ENCODE measurements at places on chromosomes 16 and 17.

DNA sequence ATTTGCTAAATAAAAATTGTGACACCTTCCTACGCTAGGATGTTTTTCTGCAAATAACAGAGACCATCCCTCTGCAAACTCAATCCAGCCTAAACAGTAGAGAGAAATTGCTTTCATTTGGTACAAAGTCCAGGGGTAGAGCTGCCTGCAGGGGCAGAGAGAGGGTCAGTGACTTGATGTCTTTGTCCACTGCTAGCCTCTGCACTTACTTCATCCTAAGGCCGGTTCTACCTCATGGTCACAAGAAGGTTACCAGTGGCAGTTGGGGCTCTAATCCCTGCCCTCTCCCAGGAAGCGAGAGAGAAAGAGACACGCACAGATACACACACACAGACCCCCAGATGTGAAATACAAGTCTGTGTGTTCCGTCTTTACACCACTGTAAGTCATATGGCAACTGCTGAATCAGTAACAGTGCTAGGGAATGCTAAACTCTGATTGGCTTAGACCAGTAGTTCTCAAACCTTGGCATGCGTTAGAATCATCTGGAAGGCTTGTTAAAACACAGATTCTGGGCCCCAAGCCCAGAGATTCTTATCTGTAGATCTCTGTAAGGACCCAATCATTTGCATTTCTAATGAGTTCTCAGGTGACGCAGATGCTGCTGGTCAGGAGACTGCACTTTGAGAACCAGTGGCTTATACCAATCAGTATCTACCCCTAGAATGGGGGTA, 13.1 kb upstream of the LPCAT2 start:
- no peak for DNase-seq

DNA sequence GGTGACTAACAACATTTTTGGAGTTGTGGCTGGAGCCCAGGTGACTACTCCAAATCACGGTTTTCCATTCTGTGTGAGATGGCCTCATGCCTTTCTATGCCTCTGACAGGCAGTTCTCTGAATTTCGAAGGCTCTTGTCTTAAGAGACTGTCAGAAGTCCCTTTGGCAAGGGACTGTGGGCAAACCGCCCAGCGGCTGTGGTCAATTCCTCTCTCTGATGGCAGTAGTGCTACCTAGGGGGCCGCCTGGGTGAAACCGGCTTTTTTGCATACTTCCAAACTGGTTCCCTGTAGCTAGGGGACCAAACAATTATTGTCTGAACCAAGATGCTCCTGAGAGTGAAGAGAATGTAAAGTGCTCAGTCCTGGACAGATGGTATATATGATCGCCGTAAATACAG, 86.3 kb downstream of the SDR42E1 start:
- DNase-seq, result no peak

DNA sequence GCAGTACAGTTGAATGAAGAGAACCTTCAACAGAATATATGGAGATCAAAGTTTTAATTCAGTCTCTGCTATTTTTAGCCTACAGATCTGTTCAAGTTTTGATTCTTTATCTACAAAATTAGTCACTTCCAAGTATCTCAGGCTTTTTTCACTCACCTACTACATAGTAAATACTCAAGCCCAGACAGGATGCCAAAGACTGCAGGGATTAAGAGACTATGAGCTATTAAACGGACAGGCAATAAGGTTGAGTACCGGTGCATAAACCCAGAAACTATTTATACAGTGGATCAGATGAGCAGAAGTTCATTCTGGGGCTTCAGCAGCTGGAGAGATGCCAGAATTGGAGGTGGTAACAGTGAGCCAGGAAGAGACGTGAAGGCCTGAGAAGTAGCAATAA, 18.7 kb upstream of the OR3A1 start:
- no peak for DNase-seq

GRCh38 chr16:65663774-65664173, 541.9 kb upstream of the CDH11 start:
- DNase-seq, result no peak

- DNase-seq, result no peak
These were observed 22.4 kb downstream of the CACNG1 start for GRCh38 chr17:67066717-67067116.

DNA sequence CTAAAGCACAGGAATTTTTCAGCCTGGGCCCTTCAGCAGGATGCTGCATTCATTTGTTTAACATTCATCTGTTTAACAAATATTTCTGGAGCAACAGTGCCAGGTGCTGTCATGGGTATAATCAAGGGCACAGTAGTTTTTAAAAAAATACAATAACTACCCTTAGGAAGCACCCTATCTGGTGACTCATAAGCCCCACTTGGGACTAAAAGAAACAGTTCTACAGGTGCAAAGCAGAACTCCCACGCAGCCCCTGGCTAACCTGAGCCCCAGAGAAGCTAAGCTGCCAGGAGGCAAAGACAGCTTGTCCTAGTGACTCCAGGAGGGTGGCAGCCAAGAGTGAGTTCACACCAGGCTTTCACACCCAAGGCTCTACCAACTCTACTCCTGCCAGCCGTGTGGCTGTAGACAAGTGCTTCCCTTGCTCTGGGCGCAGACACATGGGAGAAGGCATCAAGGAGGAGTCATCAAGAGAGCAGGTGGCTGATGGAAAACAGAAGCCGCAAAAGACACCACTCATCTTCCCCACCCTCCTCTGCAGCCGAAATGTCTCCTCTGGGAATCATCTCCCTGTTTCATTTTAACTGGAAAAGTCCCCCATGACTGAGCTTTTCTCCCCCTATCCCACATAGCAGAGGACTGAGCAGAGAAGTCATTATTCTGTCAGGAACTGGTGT, 14.4 kb downstream of the CUEDC1 start:
- DNase-seq, result no peak

DNA sequence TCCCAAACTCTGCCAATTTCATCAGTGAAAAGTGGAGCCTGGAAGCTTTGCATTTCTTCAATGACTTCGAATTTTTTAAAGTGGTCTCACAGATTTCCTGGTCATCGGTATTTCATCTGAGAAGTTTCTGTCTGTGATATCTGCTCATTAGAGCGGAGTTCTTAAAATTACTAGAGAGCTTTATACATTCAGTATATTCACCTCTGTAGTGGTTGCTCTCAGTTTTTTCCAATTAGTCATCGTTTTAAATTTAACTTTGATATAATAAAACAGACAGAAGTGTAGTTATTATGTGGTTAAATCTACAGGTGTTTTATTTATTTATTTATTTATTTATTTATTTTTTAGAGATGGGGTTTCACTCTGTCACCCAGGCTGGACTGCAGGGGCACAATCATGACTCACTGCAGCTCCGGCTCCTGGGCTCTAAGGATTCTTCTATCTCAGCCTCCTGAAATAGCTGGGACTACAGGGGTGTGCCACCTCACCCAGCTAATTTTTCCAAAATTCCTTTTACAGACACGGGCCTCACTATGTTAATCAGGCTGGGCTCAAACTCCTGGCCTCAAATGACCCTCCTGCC, 16.0 kb downstream of the ARHGAP17 start:
- DNase-seq, result no peak

GRCh38 chr16:20409398-20410120, at the start of gene ACSM5:
Gene ACSM5, plus strand, starts transcription at chr16:20409534. Its CDS starts 1,951 bp downstream, at chr16:20411485.
- DNase-seq, result no peak

DNA sequence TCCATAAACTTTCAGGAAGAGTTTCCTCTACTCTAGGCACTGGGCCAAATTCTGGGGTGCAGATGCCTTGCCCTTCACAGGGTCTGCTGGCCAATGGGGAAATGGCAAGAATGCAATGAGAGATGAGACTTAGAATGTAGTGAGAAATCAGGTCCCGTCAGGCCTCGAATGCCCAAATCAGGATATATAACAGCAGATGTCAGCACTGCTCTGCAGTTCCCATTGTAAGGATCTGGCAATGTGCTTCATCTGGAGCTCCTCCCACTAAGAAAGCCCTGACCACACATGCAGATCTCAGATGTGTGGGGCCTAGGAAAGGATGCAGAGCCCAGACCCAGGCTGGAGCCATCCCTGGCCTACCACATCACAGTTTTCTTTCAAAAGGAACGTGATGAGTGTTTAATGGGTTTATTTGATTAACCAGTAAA, 13.9 kb upstream of the LPCAT2 start:
- no peak for DNase-seq

DNA sequence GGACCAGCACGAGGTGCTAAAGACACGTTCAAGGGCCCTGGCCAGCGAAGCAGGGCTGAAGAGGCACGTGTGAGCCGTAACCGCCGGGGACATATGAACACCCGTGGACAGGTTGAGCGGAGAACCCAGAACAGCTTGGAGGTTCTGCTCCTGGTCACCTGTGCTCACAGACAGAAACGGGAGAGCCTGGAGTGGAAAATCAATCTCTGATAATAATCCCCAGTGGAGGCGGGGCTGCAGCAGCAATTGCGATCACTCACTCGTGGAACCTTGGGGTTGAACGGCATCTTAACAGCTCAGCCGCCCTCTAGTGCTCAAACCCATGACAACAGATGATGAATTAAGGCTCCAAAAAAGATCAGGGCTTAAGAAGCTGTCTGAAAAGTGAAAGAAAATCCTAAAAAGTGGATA, 25.6 kb downstream of the WIPI1 start:
- no peak for DNase-seq

DNA sequence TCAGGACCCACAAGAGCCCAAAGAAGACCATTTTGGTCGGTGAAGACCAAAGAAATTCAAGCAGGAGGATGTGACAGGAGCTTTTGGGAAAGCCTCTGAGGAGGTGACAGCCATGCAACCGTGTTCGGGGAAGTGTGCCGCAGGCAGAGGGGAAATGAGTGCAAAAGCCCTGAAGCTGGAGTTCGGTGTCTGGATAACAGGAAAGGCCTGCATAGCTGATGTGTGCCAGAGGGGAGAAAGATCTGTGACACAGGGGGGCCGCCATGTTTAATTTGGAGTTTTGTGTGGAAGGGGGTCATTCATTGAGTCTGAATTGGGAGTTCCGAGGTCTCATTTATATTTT, 870 bp upstream of the ZC3H7A start:
- DNase-seq, result no peak

GRCh38 chr16:29114574-29114973, 129.7 kb downstream of the LAT start:
- DNase-seq, result no peak

GRCh38 chr17:40542558-40543411, 22.5 kb downstream of the CCR7 start:
- no peak for DNase-seq

DNA sequence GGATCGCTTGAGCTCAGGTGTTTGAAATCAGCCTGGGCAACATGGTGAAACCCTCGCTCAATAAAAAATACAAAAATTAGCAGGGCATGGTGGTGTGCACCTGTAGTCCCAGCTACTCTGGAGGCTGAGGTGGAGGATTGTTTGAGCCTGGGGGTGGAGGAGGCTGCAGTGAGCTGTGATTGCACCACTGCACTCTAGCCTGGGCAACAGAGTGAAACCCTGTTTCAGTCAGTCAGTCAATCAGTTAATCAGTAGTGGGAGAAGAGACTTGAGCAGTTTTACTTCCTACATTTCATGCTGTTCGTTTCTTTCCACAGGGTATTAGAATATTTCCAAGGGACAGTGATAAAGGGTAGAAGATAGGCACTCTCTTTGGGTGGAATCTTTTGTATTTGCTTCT, 8.8 kb downstream of the MAP3K3 start:
- DNase-seq, result no peak

DNA sequence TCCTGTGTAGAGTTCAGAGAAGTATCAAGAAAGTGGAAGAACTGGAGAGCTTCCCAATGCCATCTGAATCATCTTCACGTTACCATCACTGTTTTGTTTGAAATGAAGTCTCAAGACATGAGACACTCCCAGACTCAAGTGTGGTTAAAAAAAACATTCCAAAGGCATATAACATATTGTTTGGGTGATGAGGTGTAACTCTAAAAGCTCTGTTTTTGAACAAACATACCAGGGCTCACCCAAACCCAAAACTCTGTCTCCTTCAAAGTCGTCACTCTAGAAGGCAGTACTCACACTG, 6.3 kb upstream of the ZCCHC14 start:
- no peak for DNase-seq

DNA sequence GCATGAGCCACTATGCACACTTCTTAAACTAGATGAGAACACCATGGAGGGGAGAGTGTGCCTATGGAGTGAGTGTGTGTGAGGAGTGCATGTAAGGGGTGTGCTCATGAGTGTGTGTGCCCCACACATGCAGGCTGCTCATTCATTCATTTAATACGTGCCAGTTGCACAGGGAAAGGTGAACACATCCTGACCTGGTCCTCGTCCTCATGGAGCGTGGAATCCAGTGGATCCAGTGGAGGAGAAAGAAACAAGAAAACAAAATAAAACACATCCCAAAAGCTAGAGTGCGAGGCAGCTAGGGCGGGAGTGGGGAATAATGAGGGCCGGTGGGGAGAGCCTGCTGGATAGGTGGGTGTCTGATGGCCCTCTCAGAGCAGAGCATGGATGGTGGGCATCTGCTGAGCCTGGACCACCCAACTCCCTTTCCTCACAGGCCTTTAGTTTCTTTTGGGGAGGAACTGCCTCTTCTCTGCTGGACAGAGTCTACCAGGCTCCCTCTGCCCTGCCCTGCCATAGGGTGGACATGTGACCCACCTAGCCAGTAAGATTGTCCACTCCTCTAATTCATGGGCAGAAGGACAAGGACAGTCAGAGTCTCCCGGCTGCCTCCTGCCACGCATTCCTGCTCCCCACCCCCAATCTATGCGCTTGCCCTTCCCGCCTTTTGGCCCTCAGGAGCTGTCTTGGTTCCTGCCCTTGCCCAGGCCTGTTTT, 204.3 kb downstream of the RAB11FIP4 start:
- no peak for DNase-seq

DNA sequence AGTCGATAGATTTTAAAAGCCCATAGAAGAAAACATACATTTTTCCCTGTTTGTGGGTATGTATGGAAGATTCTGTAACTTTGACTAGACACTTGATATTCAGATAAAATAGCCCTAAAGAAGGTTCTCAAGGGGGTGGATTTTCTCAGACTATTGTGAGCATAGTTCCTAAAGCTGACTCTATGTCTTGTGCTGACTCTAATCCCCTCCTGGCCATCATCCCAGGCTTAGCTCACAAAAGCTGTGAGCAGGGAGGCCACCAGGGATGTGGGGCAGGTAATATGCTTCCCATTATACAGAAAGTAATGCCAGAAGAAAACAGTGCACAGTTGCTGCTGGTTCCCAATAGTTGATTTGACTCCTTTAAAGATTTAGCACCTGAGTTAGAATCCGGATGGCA, 32.0 kb downstream of the CDH13 start:
- DNase-seq, result no peak

GRCh38 chr16:83532634-83533033, 275.1 kb upstream of the HSBP1 start:
- no peak for DNase-seq

Data from activated CD8-positive, alpha-beta memory T cell treated with anti-CD3 and anti-CD28 coated beads for 4 hours (primary cell).